Hippocampal formation (tissue), 2 donors: ENCODE measurements at places on chromosomes 16 and 17.

DNA sequence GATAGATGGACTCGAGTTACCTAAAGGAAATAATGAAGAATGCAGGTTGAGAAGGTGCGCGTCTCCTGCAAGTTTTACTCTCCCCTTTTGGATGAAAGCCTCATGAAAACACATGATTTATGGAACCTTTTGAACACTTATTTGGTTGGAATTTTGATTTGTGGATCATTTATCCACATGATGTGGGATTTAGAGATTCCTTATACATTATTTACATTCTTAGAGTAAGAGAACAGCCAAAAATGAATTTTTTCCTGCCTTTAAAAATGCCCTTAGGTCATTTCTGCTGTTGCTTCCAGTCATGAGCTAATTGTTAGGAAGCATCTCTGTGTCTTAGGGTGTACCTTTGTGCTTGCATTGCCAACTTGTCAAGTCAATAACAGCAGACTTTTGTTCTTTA is 99.9 kb downstream of the RPTOR start:
- no peak for DNase-seq

DNA sequence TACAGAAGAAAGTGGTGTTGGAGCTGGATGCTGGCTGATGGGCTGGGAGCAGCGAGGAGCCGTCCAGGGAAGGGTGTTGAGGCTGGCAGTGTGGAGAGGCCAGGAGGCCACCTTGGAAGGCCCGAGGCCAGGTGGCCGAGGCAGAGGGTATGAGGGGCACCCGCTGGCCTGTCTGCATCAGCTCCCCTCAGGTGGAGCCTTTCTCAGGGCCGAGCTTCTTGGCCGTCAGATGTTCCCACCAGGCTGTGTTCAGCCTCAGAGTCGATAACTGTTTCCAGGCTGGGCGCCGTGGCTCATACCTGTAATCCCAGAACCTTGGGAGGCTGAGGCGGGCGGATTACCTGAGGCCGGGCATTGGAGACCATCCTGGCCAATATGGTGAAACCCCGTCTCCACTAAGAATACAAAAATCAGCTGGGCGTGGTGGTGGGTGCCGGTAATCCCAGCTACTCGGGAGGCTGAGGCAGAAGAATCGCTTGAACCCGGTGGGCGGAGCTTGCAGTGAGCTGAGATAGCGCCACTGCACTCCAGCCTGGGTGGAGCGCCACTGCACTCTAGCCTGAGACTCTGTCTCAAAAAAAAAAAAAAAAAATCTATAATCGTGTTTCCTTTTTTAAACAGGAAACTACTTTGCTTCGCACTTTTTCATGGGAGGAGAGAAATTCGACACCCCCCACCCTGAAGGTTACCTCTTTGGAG is 25.3 kb downstream of the MGRN1 start:
- no peak for DNase-seq

DNA sequence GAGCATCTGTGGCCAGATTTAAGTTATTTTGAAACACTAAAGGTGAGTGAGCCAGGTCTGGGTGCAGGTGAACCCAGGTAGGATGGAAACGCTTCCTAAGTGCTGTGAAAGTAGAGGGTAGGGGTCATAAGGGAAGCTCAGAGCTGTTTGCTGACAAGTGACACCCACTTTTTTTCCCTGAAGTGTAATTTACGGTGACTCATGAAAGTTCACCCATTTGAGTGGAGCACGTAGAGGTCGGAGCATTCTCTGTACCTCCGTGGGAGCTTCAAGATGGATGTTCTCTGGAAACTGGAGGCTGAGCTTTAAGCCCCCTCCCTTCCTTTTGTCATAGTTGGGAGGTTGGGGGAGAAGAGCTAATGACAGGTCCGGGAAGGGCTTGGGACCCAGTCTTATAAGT is 44.3 kb downstream of the MPRIP start:
- no peak for DNase-seq

GRCh38 chr17:4032245-4032644 is 68.0 kb upstream of the ATP2A3 start:
- DNase-seq: no peak

GRCh38 chr16:17334096-17334495 is 136.7 kb downstream of the XYLT1 start:
- DNase-seq: no peak

DNA sequence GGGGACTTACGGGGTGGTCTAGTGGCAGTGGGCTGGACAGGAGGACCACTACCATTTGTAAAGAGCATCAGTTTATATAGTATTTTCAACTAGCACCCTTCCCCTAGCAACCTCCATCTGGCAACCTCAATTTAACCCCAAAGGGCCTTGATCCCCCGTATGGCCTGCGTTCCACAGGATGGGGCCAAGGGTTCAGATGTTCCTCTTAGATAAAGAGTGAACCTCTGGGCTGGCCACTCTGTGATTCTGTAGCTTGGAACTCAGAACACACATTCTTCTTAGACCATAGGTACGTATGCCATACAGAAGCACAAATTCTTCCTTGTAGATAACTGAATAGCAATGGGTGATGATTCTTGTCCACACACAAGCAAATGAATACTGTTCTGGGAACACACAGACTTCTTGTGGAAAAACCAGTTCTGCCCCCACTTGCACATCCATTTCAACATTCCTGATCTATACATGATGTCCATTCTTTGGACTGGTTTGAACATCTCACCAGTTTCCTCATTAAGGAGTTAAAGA is 1.9 kb upstream of the GGA2 start:
- DNase-seq: no peak

GRCh38 chr16:530111-530817 is 2.8 kb downstream of the CAPN15 start:
- DNase-seq: no peak

DNA sequence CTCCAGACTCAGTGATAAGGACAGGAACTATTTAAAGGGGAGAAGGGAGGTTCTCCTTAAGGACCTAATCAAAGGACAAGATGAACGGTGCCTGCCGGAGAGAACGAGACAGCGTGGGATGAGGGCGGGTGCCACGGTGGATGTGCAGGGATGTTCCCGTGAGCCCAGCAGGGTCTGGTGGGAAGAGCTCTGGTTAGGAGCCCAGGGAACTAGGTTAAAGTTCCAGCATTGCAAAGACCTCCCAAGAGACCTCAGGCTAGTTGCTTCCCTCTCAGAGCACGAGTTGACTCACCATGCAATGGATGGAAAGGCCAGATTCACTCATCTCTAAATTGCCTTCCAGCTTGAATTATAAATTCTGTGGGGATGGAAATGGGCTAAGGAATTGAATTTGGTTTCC is 14.7 kb downstream of the CCR7 start:
- no peak for DNase-seq

DNA sequence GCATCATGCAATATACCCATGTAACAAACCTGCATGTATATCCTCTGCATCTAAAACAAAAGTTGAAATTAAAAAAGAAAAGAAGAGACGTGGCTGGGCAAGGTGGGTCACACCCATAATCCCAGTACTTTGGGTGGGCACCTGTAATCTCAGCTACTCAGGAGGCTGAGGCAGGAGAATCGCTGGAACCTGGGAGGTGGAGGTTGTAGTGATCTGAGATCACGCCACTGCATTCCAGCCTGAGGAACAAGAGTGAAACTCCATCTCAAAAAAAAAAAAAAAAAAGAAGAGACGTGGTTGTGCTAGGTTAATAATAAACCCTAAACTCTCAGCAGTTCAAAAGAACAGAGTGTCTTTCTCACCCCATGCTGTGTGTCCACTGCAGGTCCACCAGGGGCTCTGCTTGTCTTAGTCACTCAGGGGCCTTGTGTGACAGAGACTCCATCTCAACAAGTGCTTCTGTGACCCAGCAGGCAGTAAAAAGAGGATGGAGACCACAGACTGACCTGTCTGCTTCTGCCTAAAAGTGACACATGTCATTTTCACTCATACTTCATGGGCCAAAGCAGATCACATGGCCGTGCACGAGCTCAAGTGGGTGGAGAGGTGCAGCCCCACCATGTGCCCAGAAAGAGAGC is 22.3 kb upstream of the N4BP1 start:
- DNase-seq: no peak

- DNase-seq: no peak
These were observed 953 bp upstream of the NSMCE1 start for GRCh38 chr16:27269300-27270150.

DNA sequence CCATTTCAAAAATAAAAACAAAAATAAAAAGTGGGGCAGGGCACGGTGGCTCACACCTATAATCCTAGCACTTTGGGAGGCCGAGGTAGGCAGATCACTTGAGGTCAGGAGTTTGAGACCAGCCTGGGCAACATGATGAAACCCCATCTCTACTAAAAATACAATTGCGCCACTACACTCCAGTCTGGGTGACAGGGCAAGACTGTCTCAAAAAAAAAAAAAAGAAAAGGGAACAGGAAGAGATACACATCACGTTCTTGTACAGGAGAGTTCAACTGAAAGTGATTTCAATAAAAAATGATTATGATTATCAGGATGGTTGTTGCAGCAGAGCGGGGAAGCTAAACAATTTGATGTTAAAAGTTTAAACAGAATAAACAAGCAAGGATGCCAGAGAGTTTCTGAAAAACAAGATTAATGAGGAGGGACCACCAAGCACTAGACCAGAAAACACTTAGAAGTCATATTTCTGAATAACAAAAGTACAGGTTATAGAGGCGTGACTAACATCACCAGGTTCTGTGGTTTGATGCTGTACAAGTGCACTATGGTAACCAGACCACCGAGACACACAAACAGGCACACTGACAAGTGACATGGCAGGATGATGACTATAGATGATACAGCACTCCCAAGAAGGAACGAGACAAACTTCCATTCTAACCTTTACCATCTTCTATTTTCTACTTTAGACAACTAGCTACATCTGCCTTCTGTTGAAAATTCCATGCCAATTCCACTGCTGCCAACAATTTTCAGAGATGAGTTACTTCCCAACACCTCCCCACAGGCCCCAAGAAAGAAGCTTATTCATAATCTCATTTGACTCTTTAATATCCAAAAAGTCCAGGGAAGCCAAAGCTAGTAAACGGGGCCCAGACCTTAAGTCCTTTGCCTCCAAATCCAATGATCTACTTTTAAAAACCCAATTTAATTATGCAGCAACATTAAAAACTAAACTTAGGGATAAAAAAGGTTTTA is 11.8 kb downstream of the DNAJA2 start:
- no peak for DNase-seq

- peak; percentile 38 for DNase-seq
These were observed 19.7 kb upstream of the LRRC37A3 start for GRCh38 chr17:64938925-64939474.

GRCh38 chr16:56462064-56462796 is 10.9 kb downstream of the OGFOD1 start:
- no peak for DNase-seq

DNA sequence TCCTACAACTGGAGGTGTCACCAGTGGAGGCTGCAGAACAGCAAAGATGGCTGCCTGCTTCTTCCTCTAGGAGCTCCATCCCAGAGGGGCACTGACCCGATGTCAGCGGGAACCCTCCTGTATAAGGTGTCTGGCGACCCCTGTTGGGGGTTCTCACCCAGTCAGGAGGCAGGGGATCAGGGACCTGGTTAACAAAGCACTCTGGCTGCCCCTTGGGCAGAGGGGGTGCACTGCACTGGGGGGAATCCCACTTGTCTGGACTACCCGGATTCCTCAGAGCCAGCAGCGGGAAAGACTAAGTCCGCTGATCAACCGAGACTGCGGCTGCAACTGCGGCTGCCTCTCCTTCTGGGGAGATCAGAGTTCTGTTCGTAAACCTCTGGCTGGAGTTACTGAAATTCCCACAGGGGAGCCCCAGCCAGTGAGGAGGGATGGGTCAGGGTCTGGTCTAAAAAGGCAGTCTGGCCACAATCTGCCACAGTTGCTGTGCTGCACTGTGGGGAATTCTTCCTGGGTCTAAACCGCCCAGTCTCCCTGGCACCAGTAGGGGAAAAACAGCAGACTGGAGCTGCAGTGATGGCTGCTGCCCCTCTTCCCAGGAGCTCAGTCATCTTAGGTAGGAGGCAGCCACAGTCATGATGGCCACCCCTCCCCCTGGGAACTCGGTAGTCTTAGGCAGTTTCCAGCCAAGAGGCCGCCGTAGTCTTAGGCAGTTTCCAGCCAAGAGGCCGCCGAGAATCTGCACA is 213.4 kb downstream of the CYB561 start:
- DNase-seq: no peak

DNA sequence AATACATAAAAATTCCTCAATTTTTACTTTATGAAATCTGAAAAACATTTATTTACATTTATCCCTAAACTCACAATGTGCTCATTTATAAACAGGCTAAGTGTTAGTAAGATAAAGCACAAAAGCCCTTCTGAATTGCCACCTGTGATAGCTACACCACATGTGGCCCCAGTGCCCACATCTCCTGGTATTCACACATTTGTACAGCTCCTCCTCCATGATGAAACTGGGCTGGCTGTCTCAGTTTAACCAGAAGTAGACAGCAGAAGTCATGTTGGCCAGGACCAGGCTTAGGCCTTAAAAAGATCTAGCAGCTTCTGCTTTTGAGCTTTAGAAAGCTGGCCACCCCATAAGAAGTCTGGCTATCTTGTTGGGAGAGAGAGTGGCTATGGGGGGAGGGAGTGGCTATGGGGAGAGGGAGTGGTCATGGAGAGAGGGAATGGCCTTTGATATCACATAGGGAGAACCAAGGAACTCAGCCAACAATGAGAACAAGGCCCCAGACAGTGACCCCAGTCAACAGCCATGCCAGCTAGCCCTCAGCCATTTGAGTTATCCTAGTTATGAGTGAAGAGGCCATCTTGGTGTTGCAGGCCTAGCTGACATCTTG is 47.4 kb downstream of the CEP95 start:
- DNase-seq: no peak

DNA sequence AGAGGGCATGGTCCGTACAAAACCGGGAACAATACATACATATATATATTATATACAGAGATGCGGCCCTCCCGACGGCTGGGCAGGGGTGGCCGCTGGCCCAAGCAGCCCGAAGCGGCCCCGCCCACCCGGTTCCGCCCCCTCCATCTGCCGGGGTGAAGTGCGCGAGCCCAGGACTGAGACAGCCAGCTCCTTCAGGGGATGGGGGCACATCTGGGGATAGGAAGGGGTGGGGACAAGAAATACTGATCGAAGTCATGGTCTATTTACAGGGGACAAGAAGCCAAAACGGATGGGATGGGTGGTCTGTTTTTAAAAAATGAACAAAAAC is 3.8 kb upstream of the SAMD14 start:
- no peak for DNase-seq

- DNase-seq: no peak
These were observed 120.3 kb downstream of the ANKRD11 start for GRCh38 chr16:89370081-89370511.

DNA sequence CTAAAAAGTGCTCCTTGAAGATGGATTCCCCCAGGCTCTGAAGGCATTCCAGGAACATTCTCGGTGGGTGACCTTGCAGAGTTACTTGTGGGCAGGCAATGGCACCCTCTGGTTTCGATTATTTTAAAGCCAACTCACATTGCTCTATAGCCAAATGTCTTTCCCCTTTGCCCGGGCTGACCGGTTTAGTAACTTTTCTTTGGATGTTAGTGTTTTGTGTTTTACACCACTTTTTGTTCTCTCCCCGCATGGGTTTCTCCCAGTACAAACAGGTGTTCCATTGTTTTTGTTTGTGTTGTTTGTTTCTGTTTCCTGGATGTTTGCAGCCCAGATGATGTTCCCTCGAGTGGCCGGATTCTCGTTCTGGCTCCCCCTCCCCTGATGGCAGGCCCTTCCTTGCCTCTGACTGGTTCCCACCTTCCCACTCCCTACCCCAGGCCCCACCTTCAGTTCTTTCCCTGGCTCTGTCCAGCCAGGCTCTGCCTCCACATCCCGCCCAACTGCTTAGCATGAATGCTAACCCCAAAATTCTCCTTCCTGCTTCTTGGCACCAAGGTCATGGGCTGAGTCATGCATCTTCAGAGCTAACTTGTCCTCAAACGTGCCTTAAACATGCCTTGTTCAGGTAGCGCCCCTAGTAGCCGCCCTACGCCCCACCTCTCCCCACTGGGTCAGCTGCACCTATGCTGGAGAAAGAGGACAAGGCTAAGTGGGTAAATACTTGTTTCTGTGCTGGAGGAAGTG is 40.6 kb downstream of the ELAC2 start:
- DNase-seq: no peak
